ENCODE measurements at places on chromosomes 3 and 15.

DNA sequence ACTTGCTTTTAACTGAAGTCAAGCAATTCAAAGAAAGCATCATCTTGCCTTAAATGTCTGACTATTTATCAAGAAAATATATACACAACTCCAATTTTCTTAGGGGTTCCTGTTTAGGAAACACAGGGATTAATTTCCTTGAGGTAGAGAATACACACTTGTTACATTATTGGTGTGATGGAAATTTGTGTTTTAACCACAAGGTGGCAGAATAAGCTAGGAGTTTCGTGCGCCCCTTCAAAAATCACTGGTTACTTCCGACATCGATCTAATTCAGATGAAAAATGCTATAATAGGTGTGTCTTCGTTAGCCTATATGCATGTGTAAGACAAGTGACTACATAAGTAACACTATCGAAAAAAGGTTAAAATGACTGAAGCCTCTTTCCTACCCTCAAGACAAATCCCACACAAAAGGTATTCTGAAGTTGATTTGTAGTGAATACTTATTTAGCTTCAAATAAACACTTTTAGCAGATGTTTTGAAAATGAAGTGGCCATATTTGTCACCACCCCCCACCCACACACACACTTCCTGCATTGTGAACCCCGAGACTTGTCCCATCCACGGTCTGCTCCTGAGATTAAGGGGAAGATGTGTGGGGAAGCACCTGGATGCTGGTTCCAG, 246.5 kb downstream of the ROBO1 start:
- no peak for DNase-seq

DNA sequence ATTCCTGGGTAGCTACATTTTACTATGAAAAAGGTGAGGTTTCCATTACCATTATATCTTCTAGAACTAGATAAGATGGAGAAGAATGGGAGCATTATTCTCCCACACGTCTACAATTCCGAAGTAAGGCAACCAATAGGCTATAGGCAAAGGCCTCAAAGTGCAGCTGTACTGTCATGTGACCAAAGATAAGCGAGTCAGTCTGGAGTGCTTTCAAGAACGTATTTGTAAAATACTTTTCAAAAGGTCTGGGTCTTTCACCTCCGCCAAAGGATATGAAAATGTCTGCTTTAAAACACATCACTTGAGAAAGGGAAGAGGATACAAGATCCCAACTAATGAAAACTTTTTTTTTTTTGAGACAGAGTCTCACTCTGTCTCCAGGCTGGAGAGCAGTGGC, 9.9 kb downstream of the CCPG1 start:
- DNase-seq: no peak

- DNase-seq: no peak
Observed at GRCh38 chr15:70752193-70752635, 11.1 kb downstream of the UACA start.

DNA sequence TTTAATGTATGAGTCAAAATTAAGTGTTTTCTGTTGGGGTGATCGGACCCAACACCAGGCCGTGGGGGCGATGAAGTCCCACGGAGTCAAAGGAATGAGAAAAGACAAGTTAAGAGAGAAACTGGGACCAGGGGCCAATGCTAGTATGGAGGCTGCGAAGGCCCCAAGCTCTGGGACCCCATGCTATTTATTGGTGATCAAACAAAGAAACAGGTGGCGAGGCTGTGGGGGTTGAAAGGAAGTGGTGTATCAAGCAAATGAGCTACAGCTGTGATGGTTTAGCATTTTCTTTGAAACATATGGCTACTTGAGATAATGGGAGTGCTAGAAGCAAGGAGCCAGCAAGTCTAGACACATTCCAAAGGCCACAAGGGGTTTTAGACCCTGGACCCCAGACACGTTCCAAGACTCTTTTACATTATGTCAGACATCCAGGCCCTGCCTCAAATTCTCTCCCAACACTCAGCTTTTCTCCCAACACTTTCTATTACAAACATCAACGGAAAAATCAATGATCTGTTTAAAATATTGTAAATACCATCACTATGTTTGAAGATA, 56.0 kb upstream of the SNRPN start:
- DNase-seq: no peak

DNA sequence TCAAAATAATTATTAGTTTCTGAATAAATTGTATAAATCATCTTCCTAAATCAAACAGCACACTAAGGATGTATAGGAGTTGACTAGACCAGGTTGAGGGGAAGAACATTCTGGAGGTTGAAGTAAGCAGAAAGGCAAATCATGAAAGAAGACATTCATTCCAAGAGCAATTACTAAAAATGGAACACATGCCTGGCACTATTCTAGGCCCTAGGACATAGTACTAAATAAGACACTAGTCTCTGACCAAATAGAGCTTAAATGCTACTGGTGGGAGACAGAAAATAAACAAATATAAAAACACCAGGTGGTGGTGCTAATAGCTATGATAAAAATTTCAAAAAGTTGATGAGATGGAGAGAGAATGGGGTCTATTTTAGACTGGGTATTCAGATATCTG, 190.1 kb downstream of the TBC1D5 start:
- no peak for DNase-seq

DNA sequence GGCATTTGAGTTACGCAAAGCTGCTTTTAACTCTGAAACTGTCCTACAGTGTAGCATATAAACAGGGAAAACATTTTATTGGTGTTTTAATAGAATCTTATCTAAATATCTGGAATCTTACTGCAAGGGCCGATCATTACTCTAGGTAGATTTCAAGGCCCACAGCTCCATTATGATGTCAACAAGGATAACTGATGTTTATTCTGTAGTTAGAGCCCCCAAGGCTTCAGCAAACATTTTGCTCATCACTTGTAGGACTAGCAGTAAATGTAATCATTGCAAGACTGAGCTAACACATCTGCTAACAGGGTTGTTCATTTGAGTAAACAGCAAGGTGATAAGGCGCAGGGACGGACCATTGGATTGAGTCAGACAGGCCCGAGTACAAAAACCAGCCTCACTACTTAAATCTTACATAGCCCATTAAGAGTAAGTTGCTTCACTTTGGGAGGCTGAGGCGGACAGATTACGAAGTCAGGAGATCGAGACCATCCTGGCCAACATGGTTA, 332.5 kb upstream of the TPRG1 start:
- DNase-seq: no peak

- DNase-seq: no peak
Observed at GRCh38 chr3:42961633-42962032, 17.5 kb upstream of the GASK1A start.

GRCh38 chr3:184566441-184567414, 5.1 kb downstream of the EPHB3 start:
- no peak for DNase-seq

- no peak for DNase-seq
Observed at GRCh38 chr15:67267440-67267839, 12.9 kb downstream of the IQCH start.
